ENCODE measurements at places on chromosomes 16 and 17.

GRCh38 chr16:89907055-89907814, 11.4 kb upstream of the MC1R start:
- DNase-seq: no peak

DNA sequence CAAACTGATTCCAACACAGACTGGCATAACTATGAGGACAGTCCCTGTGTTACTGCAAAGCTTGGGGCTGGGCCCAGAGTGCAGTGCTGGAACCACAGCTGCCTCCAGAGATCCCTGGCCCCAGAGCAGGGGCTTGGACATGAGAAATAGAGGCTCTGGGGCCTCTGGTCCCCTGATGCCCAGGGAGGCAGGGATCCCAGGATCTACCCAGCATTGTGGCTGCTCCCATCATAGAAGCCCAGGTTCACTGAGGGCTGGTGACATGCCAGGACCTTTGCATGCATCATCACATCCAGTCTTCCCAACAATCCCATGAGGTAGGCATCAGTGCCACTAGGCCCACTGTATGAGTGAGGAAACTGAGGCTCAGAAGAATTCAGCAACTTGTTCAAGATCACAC, 95.8 kb downstream of the TMEM132E start:
- no peak for DNase-seq

- peak; percentile 49 for DNase-seq
Observed at GRCh38 chr16:82091241-82091640, 56.2 kb downstream of the HSD17B2 start.

- no peak for DNase-seq
Observed at GRCh38 chr17:9700754-9701476, 55.6 kb downstream of the USP43 start.

DNA sequence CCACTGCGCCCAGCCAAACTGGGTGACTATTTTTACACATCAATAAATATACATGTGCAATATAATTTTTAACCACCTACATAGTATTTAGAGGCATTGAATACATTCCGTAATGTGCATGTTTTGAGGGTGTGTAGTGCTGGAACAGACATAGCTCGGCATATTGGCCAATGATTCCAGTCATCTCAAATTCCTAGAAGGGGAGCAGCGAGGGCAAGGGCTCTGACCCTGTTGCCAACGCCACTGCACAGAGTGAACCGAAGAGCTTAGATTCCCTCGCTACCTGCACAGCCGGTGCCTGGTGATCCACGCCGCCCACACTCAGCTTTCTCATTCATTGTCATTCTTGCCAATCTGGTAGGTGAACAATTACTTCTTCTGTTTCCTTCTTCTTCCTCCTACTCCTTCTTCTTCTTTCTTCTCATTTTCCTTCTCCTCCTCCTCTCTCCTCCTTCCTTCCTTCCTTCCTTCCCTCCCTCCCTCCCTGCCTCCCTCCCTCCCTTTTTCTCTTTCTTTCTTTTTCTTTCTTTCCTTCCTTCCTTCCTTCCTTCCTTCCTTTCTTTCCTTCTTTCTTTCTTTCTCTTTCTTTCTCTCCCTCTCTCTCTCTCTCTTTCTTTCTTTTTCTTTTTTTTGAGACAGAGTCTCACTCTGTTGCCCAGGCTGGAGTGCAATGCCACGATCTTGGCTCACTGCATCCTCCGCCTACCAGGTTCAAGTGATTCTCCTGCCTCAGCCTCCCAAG, 26.3 kb upstream of the ATP2A3 start:
- no peak for DNase-seq

DNA sequence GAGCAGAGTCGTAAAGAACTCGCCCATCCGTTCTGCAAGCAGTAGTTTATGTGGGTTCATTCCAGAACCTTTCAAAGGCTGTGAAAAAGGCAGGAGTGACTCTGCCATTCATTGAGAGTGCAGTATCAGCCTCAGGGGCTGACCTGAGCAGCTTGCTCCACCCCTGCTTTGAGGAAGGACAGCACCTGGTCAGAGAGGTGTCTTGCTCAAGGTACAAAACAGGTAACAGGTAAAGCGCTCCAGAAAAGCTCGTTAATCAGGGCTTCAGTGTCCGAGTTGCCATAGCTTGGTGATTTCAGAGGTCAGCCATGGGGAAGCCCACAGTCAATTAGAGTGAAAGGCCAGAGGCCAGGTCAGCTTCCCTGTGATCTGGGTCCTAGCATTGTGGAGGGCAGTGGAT, 251.1 kb downstream of the ABCC12 start:
- DNase-seq: no peak

DNA sequence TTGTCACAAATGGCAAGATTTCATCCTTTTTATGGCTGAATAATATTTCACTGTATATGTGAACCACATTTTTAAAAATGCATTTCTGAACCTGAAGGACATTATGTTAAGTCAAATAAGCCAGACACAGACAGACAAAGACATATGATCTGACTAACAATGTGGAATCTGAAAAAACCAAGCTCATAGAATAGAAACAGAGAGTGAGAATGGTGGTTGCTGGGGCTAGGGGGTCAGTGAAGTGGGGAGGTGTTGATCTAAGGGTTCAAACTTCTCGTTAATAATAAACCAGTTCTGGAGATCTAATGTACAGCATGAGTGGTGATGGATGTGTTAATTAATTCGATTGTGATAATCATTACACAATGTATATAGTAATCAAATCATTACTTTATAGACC, 475.1 kb downstream of the WWOX start:
- no peak for DNase-seq
